ENCODE measurements at places on chromosomes 16 and 17.

- no peak for DNase-seq
Observed at GRCh38 chr16:88864521-88864920, 1.9 kb downstream of the PABPN1L start.

- no peak for DNase-seq
Observed at GRCh38 chr17:79066963-79067362, 7.7 kb upstream of the ENGASE start.

DNA sequence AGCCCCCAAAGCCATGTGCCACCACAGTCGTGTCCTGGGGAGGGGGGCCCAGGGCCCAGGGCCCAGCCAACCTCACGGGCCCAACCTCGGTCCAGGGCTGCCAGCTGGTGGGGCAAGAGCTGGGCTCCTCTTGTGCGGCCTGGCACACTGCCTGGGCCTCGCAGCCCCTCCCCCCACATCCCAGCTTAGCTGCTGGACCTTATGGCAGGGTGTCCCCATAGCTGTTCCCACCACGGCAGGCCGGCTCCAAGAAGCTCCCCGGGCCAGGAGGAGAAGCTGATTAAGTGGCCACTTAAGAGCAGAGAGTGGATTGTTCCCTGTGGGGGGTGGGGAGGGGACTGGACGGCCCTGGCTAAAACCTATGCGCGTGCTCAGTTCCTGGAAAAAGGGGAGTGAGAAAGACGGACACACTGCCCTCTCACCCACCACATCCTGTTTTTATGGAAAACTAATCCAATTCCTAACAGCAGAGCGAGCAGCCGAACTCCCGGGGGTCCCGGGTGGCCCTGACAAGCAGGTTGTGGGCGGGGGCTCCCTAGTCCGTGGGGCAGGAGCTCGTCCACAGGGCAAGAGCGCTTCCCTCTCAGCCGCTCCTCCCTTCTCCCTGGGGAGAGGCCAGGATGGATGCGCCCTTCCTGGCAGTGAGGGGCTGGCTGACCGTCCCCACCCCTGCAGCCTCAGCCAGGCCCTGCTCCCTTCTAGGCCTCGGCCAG lies 16.8 kb downstream of the PIEZO1 start:
- no peak for DNase-seq

GRCh38 chr17:82355770-82356427 lies 3.1 kb upstream of the TEX19 start:
- peak; percentile 83 for DNase-seq

- DNase-seq = no peak
Observed at GRCh38 chr17:8695916-8696415, 48.7 kb downstream of the CCDC42 start.

GRCh38 chr17:57898487-57899311 lies 48.9 kb upstream of the MRPS23 start:
- no peak for DNase-seq

- no peak for DNase-seq
Observed at GRCh38 chr17:80689129-80689619, 144.5 kb downstream of the RPTOR start.

GRCh38 chr17:896454-896853 lies 83.1 kb downstream of the NXN start:
- DNase-seq = no peak

DNA sequence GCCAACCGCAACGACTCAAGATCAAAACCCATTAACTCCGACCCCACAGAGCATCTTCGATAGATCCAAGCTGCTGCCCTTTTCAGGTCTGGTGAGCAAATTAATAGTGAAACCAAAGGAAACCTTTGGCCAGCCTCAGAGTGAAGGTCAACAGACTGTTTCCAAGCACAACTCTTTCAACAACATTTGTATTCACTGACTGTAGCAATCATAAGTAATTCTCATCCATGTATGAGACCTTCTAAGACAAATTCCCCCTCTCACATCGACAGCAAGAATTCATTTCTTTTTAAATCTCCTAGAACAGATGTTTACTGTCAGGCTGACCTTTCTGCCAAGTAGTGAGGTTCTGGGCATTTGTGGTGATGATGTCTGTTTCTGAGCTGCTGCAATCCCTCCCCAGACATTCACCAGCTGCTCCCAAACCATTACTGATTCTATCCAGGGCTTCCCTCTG lies 64.2 kb downstream of the SLC39A11 start:
- DNase-seq = no peak

DNA sequence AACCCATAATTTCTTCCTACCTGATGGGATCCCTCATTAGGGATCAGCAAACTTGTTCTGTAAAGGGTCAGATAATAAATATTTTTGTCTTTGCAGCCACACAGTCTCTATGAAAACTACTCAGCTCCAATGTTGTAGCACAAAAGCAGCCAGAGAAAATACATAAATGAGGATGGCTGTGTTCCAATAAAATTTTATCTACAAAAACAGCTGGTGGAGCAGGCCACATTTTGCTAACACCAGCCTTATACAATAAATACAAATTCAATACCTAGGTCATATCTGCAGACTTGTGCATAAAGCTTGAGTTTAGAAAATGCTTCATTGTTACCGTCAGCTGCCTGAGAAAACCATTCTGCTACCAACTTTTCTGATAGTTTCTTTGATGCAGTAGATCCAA lies 38.4 kb upstream of the INTS2 start:
- DNase-seq = no peak

DNA sequence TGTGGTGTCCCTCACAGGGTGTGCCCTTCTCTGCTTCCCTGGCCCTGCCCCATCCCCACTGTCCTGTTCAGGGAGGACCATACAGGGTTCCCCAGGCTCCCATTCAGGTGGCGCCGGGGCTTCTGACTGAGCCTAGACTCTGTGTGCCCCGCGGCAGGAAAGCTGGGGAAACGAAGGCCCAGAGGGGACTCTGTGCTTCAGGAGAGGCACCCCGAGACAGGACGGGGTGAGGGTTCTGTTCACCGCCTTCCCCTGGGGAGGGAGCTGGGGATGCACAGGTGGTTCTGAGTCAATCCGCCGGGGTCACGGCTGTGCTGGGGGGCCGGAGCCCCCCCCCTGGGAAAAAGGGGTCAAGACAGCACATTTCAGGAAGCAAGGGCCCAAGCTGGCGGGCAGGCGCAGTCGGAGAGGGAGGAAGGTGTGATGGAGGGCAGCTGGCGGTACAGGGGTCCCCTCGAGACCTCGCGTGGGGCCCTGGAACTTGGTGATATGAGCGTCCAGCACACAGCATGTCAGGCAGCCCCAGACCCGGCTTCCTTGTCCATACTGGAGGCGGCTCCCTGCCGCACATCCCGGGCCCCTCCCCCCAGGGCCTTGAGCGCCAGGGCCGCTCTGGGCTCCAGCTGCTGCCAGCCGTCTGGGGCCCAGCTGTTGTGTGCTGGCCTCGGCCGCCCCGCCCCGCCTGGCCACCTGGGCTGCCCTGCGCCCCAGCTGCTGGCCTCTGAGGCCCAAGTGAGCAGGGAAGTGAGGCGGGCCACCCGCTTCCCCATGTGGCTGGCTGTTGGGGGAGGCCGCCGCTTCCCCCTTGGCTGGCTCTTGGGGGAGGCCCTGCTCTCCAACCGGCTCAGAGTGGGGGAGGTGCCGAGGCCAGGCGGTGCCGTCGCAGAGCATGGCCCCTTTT lies 5.6 kb upstream of the NOTUM start:
- no peak for DNase-seq

- no peak for DNase-seq
Observed at GRCh38 chr17:61410141-61411010, 10.7 kb downstream of the TBX2 start.

DNA sequence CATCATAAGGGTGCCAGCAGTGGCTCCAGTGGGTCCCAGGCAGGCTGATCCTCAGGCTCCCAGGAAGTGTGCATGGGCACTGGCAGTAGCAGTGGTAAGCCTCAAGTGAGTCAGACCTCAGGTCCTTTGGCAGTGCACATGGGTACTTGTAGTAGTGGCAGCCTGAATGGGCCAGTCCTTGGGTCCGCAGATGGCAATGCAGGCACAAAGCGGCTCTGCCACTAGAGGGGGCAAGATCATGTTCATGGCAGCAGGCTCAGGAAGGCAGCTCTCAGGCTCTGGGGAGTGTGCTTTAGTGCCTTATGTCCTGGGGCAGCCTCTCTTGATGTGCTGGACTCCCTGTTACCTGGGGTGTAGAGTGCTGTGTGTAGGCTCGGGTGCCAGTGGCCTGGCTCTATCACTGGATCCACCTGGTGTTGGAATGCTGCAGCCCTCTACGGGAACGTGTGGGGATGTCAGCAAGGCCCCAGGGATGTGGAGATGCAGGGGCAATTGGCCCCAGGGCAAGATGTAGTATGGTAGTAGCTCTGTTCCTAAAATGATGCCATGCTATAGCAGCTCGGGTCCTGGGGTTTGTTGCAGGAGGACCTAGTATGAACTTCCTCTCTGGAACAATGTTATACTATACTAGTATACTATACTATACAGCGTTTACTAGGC lies 11.0 kb downstream of the ACSM3 start:
- DNase-seq = peak; percentile 57

DNA sequence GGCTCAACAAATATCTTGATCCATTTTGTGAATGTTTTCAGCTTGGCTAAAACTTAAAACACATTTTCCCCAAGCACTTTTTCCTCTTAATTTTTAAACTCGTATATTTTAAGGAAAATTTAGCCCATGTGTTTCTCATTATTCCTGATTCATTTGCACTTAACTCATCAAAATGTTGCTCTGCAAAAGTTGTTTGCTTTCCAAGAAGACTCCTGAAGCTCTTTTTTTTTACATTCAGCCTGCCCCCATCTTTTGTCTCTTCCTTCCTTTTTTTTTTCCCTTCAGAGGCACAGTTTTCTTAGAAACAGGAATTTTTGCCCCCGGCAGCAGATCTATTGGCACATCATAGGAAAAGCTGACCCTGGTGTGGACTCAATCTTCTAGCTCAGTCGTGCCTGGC lies 155.0 kb upstream of the SALL1 start:
- DNase-seq = no peak

GRCh38 chr16:787978-788398 lies at the start of gene RPUSD1:
Gene RPUSD1 (minus strand): TSS chr16:788381. CDS start chr16:787737, 644 bp downstream.
- no peak for DNase-seq

DNA sequence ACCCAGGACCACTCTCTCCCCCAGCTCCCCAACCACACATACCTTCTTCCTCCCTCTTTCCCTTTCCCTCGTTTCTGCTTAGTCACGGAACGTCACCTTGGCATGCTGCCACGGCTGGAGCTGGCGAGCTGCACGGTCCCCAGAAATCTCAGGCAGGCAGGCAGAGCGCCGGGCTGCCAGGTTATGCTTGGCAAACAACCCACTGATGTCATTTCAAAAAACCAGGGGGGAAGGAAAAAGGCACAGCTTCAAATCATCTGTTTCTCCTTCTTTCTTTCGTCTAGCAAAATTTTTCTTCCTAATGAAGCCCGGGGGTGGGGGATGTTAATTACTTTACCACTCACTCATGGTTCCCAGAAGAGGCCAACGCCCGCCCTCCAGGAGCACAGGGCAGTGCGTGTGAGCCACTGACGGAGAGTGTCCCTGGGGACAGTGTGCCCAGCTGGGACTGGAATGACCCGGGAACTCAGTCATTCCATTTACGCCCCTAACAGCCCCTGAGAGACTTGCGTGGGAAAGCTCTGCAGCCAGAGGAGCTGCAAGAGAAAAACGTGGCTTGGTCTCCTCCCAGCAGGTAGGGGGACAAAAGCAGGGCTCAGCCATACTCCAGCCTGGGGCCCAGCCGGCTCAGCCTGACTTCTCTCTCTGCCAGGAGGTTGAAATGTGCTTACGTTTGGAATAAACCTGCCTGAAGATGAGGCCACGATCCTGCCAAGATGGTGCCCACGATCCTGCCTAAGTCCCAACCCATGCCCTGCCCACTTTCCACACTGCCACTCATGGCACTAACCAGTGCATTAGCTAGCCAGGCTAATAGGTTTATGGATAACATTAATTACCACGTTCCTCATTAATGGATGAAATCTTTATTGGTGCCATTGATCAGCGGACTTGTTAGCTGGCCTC lies 198.9 kb downstream of the ZFHX3 start:
- DNase-seq = peak; percentile 57

- DNase-seq = no peak
Observed at GRCh38 chr17:58270476-58271215, 10.1 kb downstream of the MPO start.

- no peak for DNase-seq
Observed at GRCh38 chr17:44738214-44738906, 20.4 kb upstream of the ADAM11 start.

- peak; percentile 37 for DNase-seq
Observed at GRCh38 chr16:55495616-55496289, 13.1 kb upstream of the LPCAT2 start.

DNA sequence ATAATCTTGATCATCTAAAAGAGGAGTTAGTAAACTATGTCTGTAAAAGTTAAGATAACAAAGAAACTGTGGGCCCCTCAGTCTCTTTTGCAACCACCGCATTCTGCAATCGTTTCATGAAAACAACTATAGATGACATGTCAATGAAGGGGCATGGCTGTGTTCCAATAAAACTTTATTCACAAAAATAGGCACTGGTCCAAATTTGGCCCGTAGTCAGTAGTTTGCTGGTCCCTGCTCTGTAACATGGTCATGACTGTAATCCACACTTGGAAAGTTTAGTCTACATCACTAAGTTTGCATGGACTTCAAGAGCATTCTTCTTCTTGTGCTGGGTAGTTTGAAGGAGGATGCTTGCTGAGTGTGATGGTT lies 299.3 kb upstream of the PSMD7 start:
- DNase-seq = no peak

DNA sequence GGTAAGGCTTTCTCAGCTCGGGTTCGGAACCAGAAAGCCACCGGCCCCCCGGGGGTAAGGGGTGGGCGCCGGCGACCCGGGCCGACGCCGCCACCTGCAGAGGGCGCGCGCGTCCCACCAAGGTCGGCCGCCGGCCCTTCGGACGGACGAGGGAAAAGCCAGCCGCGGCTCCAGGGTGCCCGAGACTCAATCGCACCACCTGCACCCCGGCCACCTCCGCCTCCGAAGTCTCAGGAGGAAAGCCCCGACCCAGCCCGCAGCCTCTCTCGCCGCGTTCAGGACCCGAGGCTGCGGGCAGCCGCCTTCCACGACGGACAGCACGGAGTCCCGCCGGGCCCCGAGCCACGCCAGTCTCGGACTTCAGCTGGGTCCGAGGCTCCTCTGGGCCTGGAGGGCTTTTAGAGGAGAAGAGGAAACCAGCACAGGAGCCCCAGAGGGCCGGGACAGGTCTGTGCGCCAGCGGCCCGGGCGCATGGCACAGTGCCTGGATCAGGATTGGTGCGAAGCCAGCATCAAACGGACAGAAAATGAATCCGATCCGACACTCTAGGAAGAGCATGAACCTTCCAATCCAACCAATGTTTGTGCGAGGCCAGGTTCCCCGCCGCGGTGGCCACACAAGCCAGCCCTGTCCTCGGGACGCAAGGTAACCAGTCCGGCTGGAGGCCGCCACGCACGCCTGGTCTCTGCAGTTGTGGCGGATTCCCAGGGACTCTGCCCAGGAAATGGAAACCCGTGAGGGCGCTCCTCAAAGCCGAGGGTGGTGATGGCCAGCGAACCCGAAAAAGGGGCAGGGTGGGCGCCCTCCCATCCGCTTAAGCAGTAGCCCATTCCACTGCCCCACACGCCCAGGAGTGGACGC lies 6.7 kb downstream of the CBX8 start:
- no peak for DNase-seq

GRCh38 chr17:55629995-55630394 lies 92.7 kb downstream of the TMEM100 start:
- no peak for DNase-seq

- DNase-seq = no peak
Observed at GRCh38 chr16:46875243-46875642, 8.9 kb upstream of the GPT2 start.

GRCh38 chr16:52203096-52203495 lies 343.8 kb downstream of the TOX3 start:
- peak; percentile 76 for DNase-seq

Data from RWPE1 (cell line).